ENCODE measurements at places on chromosomes 1 and 21. TPM values are rescaled to one million over a fixed set of nuclear protein-coding genes. Genes with fewer than 3 reads are reported as not detected.

SYF2 gene
- 27.8 TPM for total RNA-seq

AGMAT gene
- total RNA-seq, result 0.25 TPM

F13B gene
- total RNA-seq, result not detected

HCRTR1 gene
- total RNA-seq, result 3.2 TPM

HSD3B1 gene
- total RNA-seq, result not detected
